ENCODE measurements at places on chromosomes 7 and 10.

DNA sequence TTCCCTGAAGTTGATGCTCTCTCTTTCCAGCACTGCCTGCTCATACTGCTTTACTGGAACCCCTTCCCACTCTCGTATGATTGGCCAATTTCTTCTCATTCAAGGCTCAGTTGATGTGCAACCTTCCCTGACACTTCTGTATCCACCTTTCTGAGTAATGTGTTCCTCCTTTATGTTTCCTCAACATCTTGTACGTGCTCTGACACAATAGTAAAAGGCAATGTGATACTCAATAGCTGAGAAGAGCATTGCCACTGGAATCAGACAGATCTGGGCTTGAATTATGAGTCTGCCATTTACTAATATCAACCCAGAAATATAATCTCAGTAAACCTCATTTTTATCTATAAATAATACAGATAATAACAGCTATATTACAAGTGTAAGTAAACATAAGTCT lies 34.7 kb downstream of the ARL4A start:
- DNase-seq: no peak

DNA sequence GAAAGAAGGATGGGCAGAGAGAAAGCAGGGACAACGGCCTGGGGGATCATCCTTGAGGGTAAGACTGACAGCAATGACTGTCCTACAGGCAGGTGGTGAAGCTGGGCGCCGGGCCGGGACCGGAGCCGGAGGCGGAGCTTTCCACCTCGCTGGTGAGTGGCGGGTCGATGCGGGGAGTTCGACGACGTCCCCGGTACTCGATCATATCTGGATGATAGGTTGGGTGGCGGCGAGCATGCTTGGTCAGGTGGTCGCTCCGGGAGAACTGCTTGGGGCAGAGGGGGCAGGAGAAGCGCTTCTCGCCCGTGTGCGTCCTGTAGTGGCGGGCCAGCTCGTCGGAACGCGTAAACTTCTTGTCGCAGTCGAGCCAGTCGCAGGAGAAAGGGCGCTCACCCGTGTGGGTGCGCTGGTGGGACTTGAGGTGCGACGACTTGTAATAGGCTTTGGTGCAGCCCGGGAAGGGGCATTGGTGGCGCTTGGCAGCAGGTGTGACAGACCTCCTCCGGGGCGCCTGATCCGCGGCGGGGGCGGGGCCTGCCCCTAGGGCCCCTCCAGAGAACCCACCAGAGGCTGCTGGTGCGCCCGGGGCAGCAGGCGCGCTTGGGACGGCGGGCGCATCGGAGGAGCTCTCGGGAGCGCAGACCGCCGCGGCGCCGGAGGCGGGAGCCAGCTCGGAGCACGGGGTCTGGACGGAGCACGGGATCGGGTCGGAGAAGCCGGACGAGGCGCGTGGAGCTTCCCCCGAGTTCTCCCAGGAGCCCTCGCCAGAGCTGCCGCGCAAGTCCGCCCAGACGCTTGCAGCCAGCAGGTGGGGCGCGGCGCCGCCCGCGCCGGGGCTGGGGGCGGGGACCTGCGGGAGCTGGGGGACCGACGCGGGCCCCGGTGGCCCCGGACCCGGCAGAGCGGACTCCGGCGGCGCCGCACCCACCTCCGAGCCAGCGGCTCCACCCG lies 752 bp downstream of the KLF14 start:
- DNase-seq: peak; percentile 29

- peak; percentile 17 for DNase-seq
These were observed 187.8 kb downstream of the CRPPA start for GRCh38 chr7:16233517-16233916.

GRCh38 chr10:75180592-75180991 lies 30.0 kb upstream of the VDAC2 start:
- DNase-seq: no peak

DNA sequence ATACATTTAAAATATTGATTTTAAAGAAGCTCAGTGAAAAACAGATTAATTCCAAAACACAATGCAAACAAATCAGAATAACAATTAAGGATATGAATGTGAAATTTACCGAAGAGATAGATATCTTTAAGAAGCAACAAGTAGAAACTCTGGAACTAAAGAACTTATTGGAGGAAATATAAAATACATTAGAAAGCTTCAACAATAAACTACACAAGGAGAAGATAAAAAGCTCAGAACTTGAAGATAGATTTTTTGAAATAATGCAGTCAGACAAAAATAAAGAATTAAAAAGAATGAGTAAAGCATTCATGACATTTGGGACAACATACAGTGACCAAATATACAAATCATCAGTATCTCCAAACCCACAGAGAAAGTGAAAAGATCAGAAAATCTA lies 43.2 kb downstream of the HIBADH start:
- DNase-seq: no peak

DNA sequence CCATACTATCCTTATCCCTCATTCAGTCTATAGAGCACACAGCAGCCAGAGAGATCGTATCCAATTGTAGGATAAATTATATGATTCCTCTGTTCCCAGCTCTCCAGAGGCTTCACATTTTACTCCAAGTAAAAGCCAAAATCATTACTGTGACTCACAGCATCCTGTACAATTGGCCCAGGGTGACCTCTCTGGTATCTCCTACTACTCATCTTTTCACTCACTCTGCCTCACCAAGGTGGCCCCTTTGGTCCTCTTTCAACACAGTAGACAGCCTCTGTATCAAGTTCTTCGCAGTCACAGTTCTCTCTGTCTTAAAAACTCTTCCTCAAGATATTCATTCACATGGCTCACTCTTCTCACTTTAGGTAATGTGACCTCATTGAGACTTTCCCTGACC lies 72.6 kb upstream of the LSM8 start:
- no peak for DNase-seq

DNA sequence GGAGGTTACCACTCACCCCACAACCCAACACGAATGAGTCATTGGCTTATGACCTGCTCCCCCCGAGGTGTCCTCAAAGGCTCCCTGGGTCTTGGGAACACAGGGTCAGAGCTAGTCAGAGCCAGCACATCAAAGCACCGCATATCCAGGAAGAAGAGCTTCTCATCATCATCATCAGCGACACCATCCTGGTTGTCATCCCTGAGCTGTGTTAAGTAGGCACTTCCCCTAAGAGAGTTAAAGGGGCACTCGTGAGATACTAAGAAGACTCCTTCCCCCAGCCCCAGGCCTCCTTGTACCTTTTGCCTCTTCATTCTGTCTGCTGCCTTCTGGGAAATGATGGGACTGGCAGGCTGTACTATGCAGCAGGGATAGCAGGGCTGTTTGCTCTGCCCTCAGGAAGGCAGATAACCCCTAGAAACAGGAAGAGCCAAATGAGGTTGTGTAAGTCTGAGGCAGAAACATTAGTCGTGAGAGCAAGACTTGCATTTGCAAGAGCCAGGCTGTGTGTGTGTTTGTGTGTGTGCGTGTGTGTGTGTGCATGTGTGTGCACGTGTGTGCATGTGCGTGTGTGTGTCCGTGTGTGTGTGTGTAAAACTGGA lies 11.1 kb upstream of the CPA1 start:
- no peak for DNase-seq

DNA sequence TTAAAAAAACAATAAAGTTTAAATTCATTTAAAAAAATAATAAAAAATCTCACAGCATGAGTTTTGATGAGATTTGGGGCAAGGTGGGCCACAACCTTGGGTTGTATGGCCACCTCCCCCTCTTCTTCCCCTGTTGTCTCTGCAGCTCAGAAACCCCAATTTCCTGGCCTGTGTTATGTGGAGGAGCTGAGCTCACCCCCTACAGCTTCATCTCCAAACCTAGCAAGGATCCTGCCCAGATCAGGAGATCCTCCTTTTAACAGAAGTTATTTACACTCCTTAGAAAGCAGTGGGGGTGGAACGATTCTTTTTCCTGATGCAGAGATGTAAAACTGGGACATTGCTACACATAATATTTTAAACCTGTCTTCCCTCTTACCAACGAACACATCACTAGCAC lies 6.9 kb upstream of the SH2D4B start:
- no peak for DNase-seq

GRCh38 chr7:92988051-92988450 lies 129.7 kb downstream of the SAMD9 start:
- DNase-seq: no peak

DNA sequence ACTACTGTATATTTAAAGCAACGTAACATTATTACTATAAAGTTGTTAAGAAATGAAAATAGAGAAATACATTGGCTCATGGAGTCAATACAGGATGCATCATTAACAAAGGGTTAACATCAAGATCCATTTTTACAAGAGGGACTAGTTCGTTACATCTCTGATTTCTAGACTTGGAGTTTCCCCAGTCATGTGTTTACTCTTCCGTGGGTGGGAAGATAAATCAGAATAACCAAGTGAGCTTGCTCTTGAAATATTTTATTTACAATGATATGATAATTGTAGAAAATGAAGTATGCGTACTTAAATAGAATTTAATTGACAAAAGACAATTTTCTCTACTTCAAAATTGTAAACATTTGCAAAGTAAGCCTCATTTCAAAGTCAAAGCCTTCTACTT lies 1.0 kb upstream of the PRKAR2B start:
- no peak for DNase-seq

GRCh38 chr10:131930586-131931330 lies 29.9 kb downstream of the PPP2R2D start:
- no peak for DNase-seq

- no peak for DNase-seq
These were observed 531.3 kb downstream of the ATRNL1 start for GRCh38 chr10:115624448-115624847.

DNA sequence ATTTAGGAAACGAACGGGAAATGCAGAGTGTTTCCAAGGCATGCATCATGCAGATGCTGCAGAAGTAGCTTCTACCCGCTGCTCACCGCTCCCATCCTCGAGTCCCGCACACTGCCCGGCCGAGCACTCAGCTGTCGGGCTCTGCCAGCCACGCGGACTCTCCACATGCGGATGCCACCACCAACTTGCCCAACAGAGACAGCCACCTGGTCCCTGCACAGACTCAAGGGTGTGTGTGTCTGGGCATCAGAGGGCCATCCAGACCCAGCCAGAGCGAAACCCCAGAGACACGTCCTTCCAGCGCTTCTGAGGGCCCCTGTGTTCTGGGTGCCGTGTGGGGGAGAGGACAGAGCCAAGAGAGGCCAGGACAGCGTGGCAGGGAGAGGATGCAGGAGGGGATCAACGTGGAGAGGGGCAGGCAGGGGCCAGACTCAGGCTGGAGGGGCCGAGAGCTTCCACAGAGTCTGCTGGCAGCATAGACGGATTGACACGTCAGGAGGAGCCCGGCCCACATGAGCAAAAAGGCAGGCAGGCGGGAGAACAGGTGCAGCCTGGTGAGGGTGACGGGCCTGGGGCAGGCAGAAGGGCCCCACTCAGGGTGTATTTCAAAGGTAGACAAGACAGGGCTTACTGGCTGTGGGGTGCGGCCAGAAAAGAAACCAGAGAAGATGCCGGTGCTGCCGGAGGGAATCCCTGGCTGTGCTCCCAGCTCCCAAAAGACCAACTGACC lies 18.3 kb downstream of the GPER1 start:
- no peak for DNase-seq

DNA sequence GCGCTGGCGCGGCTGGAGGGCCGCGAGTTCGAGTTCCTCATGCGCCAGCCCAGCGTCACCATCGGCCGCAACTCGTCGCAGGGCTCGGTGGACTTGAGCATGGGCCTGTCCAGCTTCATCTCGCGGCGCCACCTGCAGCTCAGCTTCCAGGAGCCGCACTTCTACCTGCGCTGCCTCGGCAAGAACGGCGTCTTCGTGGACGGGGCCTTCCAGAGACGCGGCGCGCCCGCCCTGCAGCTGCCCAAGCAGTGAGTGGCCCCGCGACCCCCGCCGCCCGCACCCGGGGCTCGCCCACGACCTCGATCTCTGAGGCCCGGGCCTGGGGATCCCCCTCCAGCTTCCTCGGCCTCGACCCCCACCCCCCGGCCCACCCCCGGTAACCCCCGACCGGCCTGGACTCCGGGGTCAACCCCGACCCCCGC lies 537 bp downstream of the FOXK1 start:
- DNase-seq: no peak

- DNase-seq: no peak
These were observed 148.9 kb downstream of the ARID5B start for GRCh38 chr10:62050346-62050892.

- DNase-seq: no peak
These were observed 27.4 kb downstream of the RELN start for GRCh38 chr7:103962070-103962469.

DNA sequence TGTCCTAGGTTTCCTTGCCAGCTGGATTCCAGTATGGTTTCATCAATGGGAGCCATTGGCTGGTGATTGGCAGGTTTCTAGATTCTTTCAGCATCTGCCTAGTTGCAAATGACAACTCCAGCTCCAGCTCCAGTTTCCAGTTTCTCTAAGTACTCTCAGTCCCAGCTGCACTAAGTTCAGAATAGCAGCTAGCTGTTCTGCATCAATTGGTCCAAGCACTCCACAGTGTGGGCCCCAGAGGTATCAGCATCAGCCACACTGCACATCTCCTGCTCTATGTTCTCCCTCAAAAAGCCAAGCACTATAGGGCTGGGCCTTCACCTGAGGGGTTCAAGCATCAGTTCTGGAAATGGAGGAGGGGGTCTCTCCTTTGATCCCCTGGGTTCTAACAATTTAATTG lies 143.4 kb downstream of the VPS50 start:
- DNase-seq: no peak

GRCh38 chr10:86100581-86101061 lies 266.0 kb downstream of the GRID1 start:
- peak; percentile 9 for DNase-seq

- no peak for DNase-seq
These were observed 33.0 kb downstream of the SRPK2 start for GRCh38 chr7:105355701-105356100.
